GM12865 (cell line): ENCODE measurements at places on chromosomes 6 and 20.

- DNase-seq: no peak
Measured at GRCh38 chr6:111730864-111731263, 125.2 kb upstream of the TRAF3IP2 start.

DNA sequence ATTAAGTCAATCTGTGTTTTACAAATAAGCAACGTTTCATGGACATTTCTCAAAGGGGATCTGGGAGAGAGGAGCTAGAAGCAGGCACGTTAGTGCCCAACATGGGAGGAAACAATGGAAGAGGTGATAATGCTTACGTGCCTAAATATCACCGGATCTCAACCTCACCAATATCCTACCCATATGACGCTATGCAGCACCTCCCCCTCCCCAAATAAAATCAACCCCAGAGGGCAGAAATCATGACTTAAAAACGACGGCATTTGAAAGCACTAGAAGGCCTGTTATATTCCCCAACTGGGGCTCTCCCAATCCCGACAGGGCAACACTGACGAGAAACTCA is 425 bp downstream of the HBS1L start:
- peak; percentile 45 for DNase-seq

- no peak for DNase-seq
Measured at GRCh38 chr20:38412877-38413577, 22.1 kb downstream of the SNHG17 start.

DNA sequence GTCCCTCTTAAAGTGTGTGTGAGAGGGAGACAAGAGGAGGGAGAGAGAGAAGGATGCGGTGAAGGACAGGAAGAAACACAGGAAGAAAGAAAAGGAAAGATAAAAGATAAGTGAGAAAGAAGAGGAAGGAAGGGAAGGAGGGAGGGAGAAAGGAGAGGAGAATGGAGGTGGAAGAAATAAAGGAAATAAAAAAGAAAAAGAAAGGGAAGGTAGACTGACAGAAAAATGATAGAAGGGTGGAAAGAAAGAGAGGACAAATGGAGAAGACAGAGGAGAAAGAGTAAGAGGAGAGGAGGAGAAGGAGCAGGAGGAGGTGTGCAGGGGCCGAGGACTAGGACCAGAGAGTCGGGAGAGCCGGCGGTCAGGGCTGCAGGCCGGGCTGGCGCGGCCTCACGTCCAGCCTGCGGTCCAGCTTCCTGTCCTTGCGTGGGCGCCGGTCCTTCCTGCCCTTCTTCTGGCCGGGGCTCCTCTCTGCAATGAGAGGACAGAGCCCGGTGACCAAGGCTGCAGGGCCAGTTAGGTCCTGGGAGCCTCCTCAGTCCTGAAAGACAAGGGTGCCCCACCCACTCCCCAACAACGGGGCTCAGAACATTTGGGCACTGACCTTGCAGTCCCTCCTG is 42.0 kb downstream of the RSPO4 start:
- DNase-seq: no peak

- no peak for DNase-seq
Measured at GRCh38 chr6:38703949-38704590, 1.1 kb upstream of the GLO1 start.

DNA sequence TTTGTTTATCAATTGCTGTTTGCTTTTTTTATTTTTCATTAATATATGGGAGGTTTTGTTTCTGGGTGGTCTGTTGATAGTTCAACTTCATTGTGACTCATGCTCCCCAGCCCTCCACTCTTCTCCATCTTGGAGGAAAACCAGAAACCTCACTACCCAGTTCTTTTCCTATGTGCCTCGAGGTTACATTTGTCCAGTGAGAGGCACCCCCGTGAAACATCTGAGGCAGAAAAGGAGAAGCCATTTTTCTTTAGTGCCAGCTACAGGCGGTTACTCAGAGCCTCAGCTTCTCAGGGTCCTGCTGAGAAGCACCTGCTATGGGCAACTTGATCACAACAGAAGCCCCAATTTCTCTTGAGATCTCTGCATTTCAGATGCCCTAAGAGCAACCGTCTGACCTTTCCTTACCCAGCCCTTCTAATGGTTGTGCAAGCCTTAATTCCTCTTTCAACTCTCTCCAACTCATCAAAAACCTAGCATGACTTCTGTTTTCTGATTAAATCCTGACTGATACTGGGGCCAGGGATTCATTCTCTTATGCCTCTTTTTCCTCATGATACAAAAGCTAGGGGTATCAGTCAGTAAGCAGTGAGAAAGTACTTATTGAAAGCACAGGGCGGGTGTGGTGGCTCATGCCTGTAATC is 144.6 kb downstream of the ELOVL4 start:
- DNase-seq: no peak

DNA sequence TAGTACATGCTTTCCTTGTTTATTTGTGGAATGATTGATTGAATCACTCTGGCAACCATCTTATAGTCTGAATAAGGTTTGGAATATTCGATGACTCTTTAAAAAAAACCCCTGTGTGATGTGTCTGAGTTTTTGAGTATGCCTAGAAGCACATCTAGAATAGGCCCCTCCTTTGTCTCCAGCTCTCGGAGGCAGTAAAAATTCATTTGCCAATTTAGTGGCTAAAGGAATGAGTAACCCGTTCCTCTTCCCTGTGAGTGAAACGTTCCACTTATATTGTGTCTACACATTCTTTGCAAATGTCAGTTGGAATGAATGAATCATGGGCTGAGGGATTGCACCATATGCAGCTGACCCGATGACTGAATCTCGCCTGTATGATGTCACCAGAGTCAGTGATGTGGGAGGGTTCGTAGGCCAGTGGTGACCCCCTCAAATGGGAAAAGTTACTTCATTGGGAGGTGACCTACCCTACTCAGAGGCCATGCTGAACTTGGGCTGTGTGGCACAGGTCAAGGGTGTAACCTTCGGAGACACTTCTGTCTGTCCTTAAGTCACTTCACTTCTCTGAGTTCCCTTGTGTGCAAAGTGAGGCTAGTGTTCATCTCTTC is 21.6 kb downstream of the MOCS3 start:
- no peak for DNase-seq

DNA sequence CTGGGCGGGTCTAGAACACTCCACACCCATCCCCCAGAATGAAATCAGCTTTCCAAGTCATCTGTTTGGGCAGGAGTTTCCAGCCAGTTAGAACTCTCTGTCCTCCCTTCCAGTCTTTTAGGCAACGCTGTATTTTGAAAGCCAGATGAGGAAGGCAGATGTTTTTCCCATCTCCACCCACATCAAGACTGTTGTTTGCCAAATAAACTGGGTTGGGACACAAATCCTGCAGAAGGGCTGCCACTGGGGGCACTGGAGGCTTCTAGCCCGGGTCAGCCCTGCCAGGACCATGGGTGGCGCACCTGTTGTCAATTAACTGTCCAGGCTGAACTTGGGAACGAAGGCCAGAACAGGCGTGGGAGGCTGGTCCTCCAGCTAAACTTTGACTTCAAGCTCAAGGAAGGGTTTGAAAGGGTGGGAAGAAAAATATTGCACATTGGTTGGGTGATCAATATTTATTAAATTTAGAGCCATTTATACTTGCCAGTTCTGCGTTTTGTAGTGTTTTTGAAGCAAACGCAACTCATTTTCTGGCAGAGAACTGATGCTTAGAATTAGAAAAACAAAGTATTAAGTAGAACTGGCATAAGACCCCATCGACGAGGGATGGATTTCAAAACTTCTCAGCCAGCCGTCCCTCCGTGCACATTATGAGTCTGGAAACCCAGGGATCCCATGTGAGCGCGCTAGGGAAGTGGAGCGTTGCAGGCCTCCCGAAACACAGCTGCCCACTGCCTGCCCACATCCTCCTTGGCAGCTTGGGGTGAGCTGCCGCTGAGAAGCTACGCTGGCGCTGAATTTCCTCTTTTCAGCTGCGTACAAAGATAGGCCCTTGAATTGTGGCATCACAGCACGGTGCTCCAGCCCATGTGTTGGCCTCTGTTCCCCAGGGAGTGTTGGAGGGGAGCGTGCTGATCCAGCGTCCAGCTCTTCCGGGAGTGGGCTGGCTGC is 297.4 kb downstream of the QKI start:
- DNase-seq: peak; percentile 79

DNA sequence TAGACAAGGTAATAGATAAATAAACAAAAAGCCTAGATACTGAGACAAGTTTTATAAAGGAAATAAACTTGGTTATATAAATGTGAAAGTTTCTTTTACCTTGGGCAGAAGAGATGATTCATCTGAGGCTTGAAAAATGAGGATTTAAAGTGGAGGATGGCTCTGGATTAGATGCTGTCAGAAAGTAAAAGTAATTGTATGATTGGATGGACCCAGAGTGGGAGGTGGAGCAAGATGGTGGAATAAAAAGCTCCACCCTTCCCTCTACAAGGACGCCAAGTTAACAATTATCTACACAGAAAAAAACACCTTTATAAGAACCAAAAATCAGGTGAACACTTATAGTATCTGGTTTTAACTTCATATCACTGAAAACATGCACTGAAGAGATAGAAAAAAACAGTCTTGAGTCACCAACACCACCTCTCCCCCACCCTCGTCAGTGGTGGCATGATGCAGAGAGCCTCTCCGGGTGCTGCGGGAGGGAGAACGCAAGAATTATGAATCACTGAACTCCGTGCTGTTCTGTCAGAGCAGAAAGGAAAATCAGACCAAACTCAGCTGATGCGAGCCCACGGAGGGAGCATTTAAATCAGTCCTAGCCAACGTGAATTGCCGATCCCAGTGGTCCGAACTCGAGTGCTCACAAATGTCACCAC is 84.7 kb upstream of the GJE1 start:
- no peak for DNase-seq

GRCh38 chr6:11766043-11766442 is 12.6 kb downstream of the ADTRP start:
- no peak for DNase-seq

GRCh38 chr20:35111141-35111888 is 18.7 kb upstream of the TRPC4AP start:
- no peak for DNase-seq

- no peak for DNase-seq
Measured at GRCh38 chr20:48604426-48604825, 223.4 kb downstream of the PREX1 start.

DNA sequence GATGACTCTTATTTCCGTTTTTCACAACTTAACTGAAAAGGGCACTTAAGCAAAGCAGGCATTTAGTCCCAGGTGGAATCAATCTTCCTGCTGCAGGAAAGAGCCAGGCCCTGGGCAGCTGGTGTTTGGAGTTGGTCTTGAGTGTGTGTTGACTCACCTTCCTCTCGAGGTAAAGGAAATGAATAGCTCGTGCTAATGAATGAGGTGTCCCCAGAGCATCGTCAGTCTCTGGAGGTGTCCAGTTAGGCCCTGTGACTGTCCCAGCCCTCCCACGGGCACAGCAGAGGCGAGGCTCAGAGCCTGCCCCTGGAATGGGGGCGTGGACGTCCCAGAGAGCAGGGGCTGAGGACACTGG is 277.7 kb downstream of the NRN1 start:
- no peak for DNase-seq

- DNase-seq: no peak
Measured at GRCh38 chr6:134007077-134007476, 45.3 kb downstream of the SLC2A12 start.

GRCh38 chr6:154882107-154882506 is 113.0 kb upstream of the TIAM2 start:
- DNase-seq: no peak

GRCh38 chr6:46882645-46883044 is 39.1 kb downstream of the ADGRF5 start:
- no peak for DNase-seq

- DNase-seq: peak; percentile 48
Measured at GRCh38 chr6:85364344-85364743, 85.5 kb upstream of the NT5E start.

- no peak for DNase-seq
Measured at GRCh38 chr6:58198301-58198700, 880.9 kb downstream of the PRIM2 start.

DNA sequence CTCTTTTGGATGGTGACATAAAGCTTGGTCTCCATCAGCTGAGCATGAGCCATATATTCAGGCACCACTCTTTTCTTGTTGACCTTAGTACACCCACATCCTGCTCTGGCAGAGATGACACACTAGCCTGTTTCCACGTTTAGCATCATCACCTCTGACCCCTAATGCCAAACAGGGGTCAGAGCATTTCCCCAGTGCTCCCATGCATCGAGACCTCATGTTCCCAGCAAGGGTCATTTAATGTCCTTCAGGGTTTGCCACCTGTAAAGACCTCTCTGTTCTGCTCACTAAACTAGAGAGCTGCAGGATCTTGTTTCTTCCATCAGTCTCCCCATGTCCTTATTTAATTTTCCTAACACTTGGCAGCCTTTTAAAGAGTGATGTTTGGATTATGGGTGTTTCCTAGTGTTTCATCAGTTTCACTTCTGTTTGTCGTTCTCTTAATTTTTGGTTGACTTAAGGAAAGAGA is 97.5 kb downstream of the AIG1 start:
- DNase-seq: no peak

DNA sequence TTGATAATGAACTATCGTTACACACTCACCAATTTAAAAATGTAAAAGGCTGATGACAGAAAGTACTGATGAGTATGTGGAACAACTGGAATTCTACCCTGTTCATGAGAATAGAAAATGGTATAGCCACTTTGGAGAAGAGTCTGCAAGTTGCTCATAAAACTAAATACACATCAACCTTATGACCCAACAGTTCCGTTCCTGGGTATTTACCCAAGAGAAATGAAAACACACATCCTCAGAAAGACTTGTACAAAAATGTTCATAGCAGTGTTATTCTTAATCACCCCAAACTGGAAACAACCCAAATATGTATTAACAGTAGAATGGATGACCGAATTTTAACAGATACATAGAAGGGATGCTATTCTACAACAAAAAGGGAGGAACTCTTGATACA is 145.7 kb upstream of the LRFN2 start:
- DNase-seq: no peak

- DNase-seq: no peak
Measured at GRCh38 chr6:20389066-20389465, 12.6 kb upstream of the E2F3 start.

GRCh38 chr6:134851548-134851947 is 98.4 kb downstream of the ALDH8A1 start:
- no peak for DNase-seq

DNA sequence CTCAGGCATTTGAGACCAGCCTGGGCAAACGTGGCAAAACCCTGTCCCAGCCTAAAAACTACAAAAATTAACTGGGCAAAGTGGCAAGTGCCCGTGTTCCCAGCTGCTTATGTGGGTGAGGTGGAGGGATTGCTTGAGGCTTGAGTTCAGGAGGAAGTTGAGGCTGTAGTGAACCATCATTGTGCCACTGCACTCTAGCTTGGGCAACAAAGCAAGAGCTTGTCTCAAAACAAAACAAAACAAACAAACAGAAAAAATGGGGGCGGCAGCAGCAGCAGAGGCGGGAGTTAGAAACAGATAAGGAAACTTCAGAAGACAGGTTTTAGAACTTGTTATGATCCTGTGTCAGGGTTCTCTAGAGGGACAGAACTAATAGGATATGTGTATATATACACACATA is 49.0 kb downstream of the SCAF8 start:
- no peak for DNase-seq

DNA sequence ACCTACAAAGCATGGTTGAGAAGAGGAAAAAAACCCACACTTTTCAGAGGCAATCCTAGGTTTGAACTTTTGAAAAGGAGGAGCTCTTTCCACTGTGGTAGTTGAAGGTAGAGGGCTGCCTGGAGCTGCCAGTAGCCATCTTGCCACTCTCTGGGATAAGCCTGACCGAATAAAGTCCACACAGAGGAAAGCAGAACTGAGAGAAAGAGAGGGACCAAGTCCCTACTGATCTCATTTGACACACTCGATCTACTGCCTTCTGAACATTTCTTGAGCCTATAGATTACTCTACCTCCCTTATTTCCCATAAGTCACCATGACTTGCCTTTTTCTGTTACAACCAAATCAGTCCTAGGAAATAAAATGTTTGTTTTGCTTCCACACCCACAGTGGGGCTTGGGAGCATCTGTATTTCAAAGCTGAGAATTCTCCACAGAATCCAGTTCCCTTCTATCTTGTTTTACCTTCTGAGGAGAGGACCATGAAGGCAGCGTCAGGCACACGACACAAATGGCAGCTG is 147.0 kb upstream of the PTPRK start:
- no peak for DNase-seq
